ENCODE measurements at places on chromosomes 6 and 20.
A peak's percentile ranks its signal among the peaks of the same experiment; 100 is the strongest.

DNA sequence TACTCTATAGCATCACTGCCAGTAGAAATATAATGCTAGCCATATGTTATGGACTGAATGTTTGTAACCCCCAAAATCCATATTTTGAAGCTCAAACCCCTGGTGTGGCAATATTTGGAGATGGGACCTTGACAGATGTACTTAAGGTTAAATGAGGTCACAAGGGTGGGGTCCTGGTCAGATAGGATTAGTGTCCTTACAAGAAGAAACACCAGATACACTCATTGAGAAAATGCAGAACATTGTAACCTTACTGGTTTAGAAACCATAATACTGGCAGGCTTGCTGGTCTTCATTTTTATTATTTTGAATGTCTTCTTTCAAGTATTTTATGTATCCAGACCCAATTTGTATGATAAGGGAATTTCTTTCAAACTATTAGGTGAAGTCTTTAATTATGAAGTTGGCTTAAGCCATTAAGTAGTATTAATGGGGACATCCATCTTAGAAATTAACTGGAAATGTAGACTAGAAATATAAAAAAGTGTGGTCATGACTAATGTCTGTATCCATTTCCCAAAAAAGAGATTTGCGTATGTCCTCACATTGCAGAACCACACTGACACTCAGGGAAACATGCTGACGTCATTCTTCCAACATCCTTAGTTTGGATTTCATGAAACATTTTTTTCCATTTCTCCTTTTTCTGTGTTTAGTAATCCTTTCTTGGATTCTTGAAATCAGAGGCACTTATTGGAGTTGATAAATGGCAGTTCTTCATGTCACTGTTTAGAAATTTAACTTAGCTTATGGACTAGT is 32.4 kb downstream of the SLC16A10 start:
- DNase-seq = no peak

DNA sequence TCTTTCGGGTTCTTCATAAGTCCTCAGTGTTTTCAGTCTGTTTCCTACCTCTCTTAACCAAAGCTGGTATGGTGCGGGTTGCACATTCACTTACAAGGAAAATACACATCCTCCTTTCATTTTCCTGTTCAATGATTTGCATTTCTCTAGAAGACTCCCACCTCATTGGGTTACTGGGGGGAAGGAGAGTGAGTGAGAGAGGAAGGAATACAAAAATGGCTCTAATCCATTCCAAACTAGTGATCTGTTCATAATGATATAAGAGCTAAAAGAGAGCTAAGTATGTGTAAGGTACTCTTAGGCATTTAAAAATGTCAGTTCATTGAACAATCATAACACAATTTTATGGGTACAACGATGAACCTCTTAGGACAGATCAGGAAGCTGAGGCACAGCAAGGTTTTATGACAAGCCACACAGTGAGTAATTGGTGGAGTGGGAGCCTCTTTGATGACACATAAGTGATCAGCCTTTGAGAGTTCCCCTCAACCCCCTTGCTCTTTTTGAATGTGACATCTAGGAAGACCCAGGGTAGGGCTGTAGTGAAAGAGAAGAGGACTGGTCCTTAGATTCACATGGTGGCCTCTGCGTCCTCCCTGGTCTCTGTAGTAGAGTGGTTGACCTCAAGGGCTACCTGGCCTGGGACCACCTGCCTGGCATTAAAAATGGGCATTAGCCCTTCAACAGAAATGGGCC is 328.4 kb upstream of the SOX4 start:
- DNase-seq = no peak

- DNase-seq = peak; percentile 60
Observed at GRCh38 chr6:56842686-56843475, 112.0 kb upstream of the BEND6 start.

DNA sequence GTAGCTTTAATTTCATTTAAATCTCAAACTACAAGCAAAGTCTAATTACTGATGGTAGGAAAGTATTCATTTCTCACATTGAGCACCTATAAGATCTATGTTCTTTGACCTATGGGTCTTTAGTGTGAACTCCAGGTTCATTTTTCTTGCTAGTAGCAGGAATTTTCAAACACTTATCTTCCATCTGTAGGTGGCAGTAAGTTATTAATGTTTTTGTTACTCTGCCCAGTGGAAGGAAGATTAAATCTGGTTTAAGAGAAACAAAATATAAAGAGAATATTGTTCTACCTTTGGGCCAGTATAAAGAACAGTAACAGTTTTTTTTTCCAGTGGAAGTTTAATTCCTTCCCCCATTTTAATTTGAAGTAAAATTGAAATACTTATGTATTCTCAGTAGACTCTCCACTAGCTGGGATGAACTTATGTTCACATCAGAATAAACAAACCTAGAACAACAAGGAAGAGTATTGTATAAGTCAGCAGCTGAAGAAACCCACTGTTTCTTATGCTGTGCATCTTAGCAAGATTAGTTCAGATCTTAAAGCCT is 328.2 kb downstream of the PHF3 start:
- DNase-seq = no peak

GRCh38 chr6:143457563-143458359 is 7.2 kb downstream of the PEX3 start:
- no peak for DNase-seq

GRCh38 chr6:143741480-143741879 is 63.7 kb downstream of the PHACTR2 start:
- DNase-seq = no peak

DNA sequence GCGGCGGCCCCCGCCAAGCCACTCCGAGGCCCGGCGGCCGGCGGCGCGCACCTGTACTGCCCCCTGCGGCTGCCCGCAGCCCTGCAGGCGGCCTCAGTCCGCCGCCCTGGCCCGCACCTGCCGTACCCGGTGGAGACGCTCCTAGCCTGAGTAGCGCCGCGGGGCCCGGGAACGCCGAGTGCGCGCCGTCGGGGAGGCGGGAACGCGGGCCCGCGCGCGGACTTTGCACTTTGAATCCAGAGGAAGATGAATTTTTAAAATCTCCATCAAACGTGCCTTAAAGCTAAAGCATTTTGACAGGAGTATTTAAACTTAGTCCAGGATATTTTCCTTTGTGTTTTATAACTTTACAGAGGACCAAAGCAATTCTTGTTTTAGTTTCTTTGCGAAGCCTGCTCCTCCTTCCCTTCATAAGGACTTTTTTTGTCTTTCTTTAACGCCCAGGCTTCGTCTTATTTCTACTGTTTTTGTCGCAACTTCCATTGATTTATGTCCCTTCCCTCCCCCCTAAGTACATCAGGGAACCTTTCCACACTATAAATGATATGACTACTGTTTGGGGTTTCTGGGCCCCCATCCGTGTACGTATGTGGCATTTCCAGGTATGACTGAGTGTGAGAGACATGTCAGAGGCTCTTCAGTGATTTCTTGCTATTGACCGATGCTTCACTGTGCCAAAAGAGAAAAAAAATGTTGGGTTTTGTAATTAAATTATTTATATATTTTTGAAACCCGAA is 2.0 kb downstream of the FOXQ1 start:
- DNase-seq = peak; percentile 73

GRCh38 chr6:168778201-168778600 is 337.2 kb downstream of the SMOC2 start:
- no peak for DNase-seq

- DNase-seq = peak; percentile 48
Observed at GRCh38 chr6:84422380-84422968, 195.0 kb upstream of the CEP162 start.

DNA sequence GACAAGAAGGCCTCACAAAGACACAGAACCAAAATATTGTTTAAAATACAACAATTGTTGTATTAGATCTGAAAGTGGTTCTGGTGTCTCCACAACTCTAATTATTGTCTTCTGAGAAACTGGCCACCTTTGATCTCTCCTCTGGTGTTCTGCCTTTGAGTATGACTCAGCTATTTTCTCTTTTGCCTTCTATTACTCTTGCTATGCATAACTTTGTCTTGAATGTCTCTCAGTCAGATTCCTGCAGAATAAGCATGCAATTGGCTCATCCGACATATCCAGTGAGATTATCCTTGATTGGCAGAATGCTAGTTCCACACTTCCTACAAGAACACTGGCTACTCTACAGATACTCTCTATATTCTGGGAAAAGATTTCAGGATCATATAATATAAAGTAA is 14.3 kb upstream of the EPM2A start:
- DNase-seq = no peak
